Breast epithelium (tissue), 4 donors: ENCODE measurements at places on chromosomes 3 and 15. TPM values are rescaled to one million over a fixed set of nuclear protein-coding genes. Genes with fewer than 3 reads are reported as not detected.

CLDN16 gene
- not detected for total RNA-seq

SLITRK3 gene
- not detected for total RNA-seq

SLC6A1 gene
- 0.32 TPM for total RNA-seq

SEC62 gene
- total RNA-seq, result 56.1 TPM

AP3B2 gene
- total RNA-seq, result 8.0 TPM

DNA sequence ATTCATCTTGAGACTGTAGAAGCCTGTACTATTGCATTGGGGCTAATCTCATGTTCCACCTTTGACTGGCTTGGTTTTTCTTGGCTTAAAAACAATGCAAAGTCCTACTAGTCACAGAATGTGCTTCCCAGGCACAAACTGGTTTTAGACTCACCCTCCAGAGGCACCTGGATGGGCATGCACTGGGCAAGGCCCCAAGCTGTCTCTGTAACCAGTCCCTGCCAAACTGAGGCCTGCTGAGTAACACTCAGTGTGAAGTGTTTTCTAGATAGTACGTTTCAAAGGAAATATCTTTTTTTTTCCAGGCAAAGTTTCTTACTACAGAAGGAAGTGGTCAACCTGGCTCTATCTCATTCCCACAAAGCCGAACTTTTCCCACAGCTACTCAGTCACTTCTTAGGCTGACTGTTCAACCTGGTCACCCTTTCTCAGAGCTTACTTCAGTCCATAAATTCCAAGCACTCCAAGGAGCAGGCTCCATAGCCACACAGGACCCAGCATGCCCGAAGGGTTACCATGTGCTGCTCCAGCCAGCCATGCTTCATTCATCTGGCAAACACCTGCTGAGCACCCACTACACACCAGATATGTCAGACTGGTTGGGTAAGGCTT, 57.4 kb downstream of the NPTN start:
- H3K36me3 ChIP-seq, result no peaks in the 10 kb centered on the region
- no peak overlapping the region for H3K27ac ChIP-seq
- no peaks in the 10 kb centered on the region for H3K27me3 ChIP-seq
- peak; percentile 63 for DNase-seq

DNA sequence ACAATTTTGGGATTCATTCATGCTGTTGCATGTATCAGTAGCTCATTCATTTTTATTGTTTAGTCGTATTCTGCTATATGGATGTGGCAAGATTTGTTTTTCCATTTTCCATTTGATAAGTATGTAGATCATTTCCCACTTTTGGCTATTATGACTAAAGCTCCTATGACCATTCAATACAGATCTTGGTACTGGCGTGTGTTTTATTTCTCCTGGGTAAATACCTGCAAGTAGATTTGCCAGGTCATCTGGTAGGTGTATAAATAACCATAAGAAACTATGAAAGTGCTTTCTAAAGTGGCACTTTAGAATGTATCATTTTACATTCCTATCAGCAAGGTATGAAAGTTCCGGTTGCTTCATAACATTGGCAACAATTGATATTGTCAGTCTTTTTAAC, 124.6 kb downstream of the TNIK start:
- no peaks in the 10 kb centered on the region for H3K36me3 ChIP-seq
- H3K4me1 ChIP-seq, result no peaks in the 10 kb centered on the region
- H3K4me3 ChIP-seq, result no peak overlapping the region
- DNase-seq, result no peak

DNA sequence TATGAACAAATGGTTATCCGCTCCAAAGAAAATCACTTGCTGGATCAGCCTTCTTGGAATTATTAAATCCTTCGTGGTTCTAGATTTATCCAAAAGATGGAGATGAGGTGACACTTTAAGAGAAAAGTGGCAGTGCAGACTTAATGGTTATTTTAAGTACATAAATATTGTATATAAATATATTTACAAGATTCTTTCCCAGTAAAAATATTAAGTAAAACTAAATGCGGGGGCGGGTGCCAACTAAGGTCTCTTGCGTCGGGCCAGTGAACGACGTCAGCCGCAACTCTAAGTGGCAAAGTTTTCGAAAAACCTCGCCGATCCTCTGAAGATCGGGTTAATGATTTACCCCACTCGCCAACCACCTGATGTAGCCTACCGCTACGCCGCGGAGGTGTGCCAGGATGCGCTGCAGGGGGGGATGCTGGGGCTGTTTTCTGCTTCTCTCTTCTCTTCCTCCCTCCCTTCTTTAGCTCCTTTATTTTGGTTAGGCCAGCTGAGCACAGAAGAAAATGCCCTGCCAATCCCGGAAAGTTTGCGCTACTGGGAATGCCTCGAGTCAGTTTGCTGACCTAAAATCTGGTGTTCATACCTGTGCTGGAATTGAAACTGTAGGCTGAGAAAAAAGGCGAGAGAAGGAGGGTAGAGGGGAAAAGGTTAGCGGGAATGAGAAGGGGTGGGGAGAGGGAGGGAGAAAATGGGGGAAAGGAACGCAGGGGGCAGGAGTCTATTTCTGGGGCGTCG, 7.6 kb upstream of the FOXB1 start:
- no peak overlapping the region for H3K4me3 ChIP-seq
- H3K36me3 ChIP-seq, result no peaks in the 10 kb centered on the region
- no peak for DNase-seq
- H3K27me3 ChIP-seq, result peaks cover 6% of the 10 kb centered on the region

DNA sequence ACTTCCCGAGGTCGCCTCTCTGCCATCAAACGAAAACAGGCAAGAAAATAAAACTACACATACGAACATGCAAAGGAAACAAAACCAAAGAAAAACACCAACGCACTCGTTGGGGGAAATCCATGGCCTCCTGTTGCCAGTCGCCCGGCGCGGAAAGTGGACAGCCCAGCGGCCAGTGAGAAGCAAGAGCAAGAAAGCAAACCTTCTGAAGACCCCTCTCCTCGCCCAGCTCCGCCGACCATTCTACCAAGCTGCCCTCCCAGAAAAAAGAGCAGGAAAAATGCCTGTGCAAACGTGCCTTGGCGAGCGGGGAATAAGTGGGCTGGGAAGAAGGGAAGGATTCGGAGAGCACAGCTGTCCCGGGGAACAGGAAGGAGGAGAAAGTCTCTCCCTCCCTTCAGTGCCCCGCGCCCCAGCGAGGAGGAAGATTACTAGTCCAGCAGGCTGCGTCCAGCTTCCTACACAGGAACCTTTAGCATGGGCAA, 802 bp upstream of the NECTIN3 start:
- DNase-seq, result no peak
- peak overlapping the region; percentile 79 for H3K27ac ChIP-seq

GRCh38 chr3:184737063-184737462, 25.2 kb upstream of the MAGEF1 start:
- H3K27me3 ChIP-seq, result no peaks in the 10 kb centered on the region
- H3K27ac ChIP-seq, result no peak overlapping the region
- H3K4me1 ChIP-seq, result no peaks in the 10 kb centered on the region
- no peaks in the 10 kb centered on the region for H3K36me3 ChIP-seq
- DNase-seq, result peak; percentile 3

DNA sequence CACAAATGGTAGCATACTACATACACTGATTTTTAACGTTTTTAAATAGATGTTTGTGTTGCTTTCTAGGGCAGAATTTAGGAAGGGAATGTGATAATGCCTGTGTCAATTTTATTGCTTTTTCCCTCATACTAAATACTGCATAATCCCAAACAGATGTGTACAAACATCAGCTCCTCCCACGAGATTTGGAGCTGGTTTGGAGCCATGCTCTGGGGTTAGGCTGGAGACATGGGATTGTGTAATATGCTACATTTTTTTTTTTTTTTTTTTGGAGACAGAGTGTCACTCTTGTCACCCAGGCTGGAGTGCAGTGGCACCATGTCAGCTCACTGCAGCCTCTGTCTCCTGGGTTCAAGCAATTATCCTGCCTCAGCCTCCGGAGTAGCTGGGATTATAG, 80.1 kb downstream of the EBLN2 start:
- H3K27ac ChIP-seq, result no peak overlapping the region
- no peak overlapping the region for H3K4me3 ChIP-seq
- no peaks in the 10 kb centered on the region for H3K27me3 ChIP-seq
- no peak for DNase-seq

- DNase-seq, result no peak
- H3K27ac ChIP-seq, result no peak overlapping the region
- H3K4me1 ChIP-seq, result no peaks in the 10 kb centered on the region
- H3K36me3 ChIP-seq, result no peaks in the 10 kb centered on the region
- H3K27me3 ChIP-seq, result no peaks in the 10 kb centered on the region
- no peak overlapping the region for H3K4me3 ChIP-seq
Observed at GRCh38 chr3:130389743-130390478, 44.4 kb downstream of the COL6A5 start.
